ENCODE measurements at places on chromosomes 7 and 10.

DNA sequence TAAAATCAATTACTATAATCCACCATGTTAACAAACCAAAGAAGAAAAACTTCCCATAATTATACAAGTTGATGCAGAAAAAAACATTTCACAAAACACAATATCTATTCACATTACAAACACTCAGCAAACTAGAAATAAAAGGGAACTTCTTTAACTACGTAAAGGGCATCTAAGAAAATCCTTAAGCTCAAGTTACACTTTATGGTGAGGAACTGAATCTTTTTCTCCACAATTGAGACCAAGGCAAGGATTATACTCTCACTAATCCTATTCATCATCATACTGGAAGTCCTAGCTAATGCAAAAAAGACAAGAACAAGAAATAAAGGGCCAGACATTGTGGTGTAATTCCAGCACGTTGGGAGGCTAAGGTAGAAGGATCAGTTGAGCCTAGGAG is 159.9 kb downstream of the ZNF365 start:
- DNase-seq, result no peak

DNA sequence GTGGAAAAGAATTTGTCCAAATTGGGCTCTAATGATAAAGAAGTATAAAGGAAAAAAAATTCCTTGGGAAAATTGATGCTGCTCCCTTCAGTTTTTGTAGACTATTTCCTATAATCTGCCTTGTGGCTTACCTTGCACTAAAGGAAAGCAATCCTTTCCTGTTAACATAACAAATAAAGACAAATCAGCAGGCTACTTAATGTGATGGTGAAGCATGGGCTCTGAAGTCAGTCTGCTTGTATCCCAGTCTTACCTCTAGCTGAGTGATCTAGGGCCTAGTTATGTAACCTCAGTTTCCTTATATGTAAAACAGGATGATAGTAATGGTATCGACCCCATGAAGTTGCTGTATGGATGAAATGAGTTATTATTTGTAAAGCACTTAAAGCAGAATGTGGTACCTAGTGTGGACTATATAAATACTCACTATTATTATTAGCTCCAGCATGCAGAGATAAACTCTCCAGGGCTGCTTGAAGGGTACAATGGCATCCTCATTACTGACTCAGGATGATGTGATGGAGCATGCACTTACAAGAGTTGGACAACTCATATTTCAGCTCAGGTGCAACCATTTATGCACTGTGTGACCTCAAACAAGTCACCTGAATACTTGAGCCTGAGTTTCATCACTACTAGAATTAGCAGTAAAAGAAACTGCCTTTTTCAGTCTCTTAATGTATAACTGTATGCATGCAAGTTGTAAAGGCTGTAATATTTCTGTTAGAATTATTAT is 156.1 kb downstream of the DKK1 start:
- no peak for DNase-seq

DNA sequence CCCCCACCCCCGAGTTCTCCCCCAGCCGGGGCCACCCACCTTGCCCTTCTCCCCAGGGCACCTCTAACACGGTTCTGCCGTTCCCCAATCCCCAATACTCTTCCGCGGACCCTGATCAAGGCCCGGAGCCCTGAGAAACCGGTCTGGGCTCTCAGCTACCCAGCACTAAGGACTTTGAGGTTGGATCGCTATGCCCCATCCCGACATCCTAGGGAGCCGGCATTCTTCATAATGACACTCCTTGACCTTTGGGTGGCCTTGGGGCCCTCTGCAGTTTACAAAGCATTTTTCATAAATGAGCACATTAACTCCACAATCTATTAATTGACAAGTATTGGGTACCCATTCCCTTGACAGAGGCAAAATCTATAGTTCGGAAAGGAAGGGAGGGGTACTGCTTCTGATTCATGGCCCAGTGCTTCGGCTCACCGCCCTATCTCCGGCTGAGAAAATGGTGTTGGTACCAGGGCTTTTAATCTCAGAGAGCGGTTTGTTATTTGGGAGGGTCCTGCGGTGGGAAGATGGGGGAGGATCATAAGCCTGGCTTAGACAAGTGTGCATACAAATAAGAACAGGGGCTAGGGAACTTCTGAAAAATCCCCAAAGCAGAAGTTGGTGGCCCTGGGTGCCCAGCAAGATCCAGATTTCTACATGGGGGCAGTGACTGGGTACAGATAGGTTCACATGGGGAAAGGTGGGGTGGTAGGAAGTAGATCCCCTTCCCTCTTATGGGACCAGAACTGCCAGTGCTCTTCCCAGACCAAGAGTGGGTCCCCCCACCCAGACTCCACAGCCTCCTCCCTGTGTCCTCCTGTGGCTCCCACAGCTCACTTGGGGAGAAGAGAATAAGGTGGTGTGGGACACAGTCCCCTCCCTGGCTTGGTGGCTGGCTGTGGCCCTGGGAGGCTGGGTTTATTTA is 3.2 kb downstream of the IMPDH1 start:
- no peak for DNase-seq

GRCh38 chr10:130231251-130231741 is 95.1 kb downstream of the GLRX3 start:
- no peak for DNase-seq

DNA sequence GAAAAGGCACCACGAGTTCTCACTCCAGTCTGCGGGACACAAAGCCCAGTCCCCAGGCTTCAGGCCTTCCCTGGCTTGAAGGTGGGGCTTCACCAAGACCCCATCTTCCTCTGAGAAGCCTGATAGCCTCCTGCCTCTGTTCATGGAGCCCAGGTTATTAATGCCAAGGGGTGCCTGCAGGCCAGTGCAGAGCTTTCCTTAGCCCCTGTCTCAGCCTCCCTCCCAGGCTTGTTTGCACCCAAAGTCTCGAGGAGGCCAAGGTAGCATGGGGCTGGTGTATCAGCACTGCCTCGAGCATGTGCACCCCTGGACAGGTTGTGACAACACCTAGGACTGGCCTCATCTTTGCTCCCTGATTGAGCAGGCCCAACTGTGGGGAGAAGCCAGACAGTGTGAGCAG is 108.1 kb upstream of the PCDH15 start:
- DNase-seq, result no peak

DNA sequence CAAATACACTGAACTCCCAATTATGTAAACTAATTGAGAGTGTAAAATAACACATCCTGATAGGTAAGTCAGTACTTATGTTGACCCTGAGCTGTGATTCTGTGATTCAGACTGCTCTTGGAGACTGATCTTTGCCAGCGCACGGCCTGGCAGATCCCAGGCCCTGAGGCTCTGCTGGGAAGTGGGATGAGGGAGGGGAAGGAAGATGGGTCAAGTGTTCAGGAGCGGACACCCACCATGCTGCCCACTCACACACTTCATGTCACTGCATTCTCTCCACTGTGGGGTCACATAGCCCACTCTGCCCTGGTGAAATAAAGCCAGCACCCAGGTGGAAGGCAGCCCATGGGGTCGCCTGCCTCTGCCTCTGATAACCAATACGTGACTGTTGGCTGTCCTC is 226.2 kb downstream of the TNS3 start:
- DNase-seq, result no peak

DNA sequence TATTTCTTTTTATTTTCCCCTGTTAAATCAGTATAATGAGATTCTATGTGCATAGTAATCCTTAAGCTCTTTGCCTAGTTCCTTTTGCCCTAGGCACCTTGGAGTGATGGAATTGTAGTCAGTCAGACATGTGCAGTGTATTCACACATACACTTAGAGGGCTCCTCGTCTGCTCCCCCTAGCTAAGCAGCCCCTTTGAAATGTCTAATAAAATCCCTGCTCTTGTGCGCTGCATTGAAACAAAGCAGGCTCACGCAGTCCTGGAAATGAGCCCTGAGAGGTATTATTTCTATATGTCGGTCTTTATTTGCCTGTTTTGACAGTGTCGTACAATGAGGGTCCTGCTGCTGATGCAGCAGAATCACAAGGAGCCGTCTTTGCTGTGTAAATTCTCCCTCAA is 258.7 kb downstream of the AUTS2 start:
- DNase-seq, result no peak

GRCh38 chr10:132690401-132690800 is 95.5 kb downstream of the NKX6-2 start:
- no peak for DNase-seq

- DNase-seq, result no peak
Observed at GRCh38 chr7:526460-527034, 6.9 kb upstream of the PDGFA start.

GRCh38 chr10:113927440-113927839 is 73.0 kb downstream of the NHLRC2 start:
- no peak for DNase-seq

GRCh38 chr7:65339257-65339656 is 34.4 kb upstream of the ZNF92 start:
- DNase-seq, result no peak

GRCh38 chr10:131425752-131426533 is 114.4 kb upstream of the TCERG1L start:
- DNase-seq, result no peak

DNA sequence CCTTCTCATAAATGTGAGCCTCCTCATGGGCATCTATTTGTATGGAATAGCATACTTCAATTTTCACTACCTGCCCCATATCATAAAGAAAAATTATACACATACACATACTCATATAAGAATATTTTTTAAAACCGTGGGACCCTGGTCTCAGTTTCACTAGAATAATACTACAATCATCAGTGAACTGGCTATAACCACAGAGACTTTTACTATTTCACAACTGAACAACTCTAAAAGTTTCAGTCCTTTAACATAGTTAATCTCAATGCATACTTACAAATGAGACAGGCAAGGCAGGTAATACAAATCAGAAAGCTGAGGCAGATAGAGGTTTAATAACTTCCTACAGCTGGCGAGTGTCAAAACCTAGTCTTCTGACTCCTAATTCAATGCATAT is 83.1 kb downstream of the LRRN3 start:
- no peak for DNase-seq

DNA sequence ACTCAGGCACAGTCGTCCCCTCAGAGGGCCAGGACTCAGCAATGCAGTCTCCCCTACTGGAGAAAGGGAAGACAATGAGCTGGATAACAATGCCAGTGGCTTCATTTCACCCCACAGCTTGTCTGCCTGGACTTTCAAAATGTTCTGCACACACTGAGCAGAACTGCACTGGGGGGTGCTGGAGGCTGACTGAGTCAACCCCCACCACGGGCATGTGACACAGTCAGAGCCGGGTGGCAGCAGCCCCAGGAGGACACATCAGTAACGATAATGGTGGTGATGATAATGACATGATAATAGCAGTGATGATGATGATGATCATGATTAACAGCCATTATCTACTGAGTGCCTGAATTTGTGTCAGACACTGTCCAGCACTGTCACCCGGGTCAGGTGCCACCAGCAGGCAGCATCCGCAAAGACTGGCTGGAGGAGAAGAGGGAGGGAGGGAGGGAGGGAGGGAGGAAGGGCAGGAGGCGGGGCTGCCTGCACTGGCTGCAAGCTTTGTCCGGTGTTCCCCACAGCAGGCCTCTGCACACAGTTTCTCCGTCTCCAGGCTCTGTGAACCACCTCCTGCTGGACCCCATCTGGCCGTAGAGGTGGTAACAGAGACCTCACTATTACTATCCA is 67.4 kb downstream of the PLXNA4 start:
- no peak for DNase-seq
